Natural killer cell (primary cell): ENCODE measurements at places on chromosomes 7 and 10.

- no peak for DNase-seq
These were observed 16.8 kb downstream of the UBE2D4 start for GRCh38 chr7:43942997-43943396.

- no peak for DNase-seq
These were observed 570.2 kb downstream of the PARD3 start for GRCh38 chr10:34244756-34245484.

- no peak for DNase-seq
These were observed 98.1 kb downstream of the CD36 start for GRCh38 chr7:80736371-80737125.

- DNase-seq: no peak
These were observed 4.8 kb downstream of the LRRC18 start for GRCh38 chr10:48934672-48935501.

- no peak for DNase-seq
These were observed 75.0 kb upstream of the MAGI2 start for GRCh38 chr7:79528421-79528820.

GRCh38 chr7:110841840-110842545 lies 248.9 kb upstream of the LRRN3 start:
- no peak for DNase-seq

DNA sequence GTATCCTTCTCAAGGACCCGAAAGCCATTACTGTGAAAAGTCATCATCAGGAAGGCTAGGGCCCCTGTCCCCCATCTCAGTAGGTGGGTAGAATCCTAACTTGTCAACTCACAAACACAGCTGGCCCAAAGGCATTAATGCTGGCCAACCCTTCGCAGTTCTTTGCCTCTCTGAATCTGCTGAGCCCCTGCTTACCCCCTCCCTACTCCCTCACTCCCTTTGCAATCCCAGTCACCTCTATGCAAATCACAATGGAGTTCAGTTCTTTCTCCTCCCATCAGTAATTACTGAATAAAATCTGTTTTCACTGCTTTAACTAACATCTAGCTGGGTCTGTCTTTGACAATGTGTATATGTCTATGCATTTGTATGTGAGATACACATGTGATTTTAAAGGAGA lies 38.1 kb upstream of the AOAH start:
- no peak for DNase-seq

GRCh38 chr7:91276909-91277308 lies 12.7 kb downstream of the FZD1 start:
- no peak for DNase-seq

DNA sequence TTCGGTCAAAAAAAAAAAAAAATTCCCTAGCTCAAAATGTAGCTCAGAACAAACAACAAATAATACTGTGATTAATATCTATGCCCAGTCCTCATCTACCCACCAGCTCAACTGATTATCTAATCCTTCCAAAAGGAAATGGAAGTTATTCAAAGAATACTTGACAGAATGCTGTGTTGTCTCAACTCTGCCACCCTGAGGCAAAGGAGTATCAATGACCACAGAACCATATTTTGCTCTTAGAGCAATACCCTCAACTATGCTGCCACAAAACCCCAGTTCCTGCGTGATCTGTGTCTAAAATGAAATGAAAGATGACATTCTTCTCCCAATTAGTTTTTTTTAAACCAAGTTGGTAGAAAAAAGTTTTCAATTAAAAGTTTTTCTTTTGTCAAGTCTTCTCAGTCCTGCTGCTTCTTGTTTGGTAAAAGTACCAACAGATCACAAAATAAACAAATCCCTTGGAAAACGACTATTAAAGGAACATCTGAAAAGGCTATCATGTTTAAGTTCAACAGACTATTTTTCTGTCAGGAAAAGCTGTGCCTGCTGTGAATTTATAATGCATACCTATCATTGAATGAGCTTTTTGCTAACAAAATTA lies 21.6 kb downstream of the RBM28 start:
- DNase-seq: peak; percentile 67

- no peak for DNase-seq
These were observed 388.2 kb upstream of the TEX47 start for GRCh38 chr7:89183712-89184111.
